NCI-H2171 treated with DMSO at 0.1 percent for 48 hours (cell line): ENCODE measurements at places on chromosomes 6 and 20.
A peak's percentile ranks its signal among the peaks of the same experiment; 100 is the strongest.

DNA sequence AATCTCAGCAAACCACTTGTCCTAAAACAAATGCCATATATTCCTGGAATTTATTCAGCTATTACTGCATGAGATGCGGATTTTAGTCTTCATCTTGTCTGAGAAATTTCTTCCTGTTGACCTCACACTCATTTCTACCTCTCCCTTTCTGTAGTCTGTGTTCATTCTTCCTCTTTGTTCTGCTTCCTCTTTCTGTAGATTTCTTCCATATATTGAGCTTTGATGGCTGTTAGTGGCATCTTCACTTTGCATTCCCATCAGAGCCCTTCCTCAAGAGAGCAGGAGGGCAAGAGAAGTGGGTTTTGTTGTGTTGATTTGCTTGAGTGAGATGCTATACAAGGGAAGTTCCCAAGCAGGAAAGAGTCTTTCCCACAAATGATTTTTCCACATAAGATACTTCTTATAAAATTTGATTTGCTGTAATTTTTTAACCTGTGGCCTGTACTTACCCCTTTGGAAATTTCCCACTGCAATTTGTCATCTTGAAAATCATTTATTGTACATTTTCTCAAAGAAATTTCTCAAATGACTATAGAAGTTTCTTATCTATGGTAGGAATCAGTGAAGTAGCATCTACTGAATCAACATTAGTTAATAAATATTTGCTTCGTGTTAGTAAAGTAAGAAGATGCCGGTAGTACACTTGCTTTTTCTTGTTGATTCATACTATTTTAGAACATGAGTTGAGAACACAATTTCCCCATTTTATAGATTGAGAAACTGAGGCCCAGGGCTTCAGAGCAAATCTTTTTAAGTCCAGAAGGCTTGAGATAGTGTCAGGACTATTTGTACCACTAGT lies 43.8 kb downstream of the MAP3K4 start:
- no peak for DNase-seq

DNA sequence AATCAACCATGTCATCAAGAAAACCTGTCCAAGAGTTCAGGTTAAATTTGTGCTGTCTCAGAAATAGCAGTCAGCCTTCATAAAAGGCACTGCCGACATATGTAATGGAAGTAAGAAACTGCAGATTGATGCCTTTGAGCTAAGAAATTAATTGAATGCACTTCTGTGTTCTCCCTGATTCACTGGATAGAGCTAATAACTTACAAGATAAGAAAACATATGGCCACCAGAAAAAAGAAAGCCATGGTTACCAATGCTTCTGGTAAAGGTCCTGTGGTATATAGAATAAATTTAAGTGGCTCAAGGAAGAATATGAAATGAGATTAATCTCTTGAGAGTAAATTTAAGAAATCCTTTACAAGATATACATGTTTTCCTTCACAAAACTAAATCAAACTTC lies 242.5 kb upstream of the UFL1 start:
- DNase-seq: no peak

GRCh38 chr6:3164388-3164787 lies 7.0 kb upstream of the TUBB2A start:
- DNase-seq: no peak

- peak; percentile 33 for DNase-seq
These were observed 52.7 kb downstream of the TGM2 start for GRCh38 chr20:38112261-38112929.

GRCh38 chr6:15594512-15595259 lies 68.1 kb downstream of the DTNBP1 start:
- DNase-seq: no peak

- DNase-seq: no peak
These were observed 111.2 kb downstream of the THBS2 start for GRCh38 chr6:169142538-169142844.
